Activated T-cell treated with anti-CD3 and anti-CD28 coated beads, Interleukin-2, amount 50 U/mL, for 72 hours (primary cell): ENCODE measurements at places on chromosomes 3 and 15. TPM values are rescaled to one million over a fixed set of nuclear protein-coding genes. Genes with fewer than 3 reads are reported as not detected.

Gene OSTN
- not detected for total RNA-seq

Gene EPHB1
- total RNA-seq: 1.3 TPM

GRCh38 chr3:151219056-151219455 is 16.0 kb upstream of the GPR171 start:
- H3K4me1 ChIP-seq: peaks cover 34% of the 10 kb centered on the region
- no peak for DNase-seq
- H3K27me3 ChIP-seq: no peaks in the 10 kb centered on the region
- no peak overlapping the region for H3K4me3 ChIP-seq
- peaks cover 29% of the 10 kb centered on the region for H3K36me3 ChIP-seq

DNA sequence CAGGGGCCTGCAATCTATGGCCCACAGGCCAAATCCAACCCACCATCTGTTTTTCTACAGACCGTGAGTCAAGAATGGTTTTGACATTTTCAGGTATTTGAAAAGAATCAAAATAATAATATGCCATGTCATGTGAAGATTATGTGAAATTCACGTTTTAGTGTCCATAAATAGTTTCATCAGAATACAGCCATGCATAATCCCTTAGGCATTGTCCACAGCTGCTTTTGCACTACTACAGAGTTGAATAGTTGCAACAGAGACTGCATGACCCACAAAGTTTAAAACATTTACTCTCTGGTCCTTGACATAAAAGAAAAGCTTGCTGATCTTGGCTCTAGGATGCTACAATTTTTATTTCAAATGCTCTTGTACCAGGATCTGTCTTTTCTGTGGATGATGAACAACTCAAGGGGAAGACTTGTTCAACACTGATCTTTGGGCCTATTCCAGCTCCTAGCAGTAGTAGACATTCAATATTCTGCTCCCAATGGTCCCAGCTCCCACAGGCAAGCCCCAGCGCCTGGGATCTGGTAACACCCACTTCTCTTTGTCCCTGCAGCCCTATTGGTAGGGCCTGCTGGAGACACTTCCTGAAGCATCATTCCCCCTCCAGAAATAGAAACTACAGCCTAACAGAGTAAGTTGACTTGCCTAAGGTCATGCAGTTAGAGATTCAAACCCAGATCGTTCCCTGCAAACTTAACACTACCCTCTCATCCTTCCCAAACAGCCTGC is 76.9 kb downstream of the MRPL46 start:
- no peak for DNase-seq
- H3K27me3 ChIP-seq: peaks cover 28% of the 10 kb centered on the region
- H3K27ac ChIP-seq: no peak overlapping the region
- peaks cover 30% of the 10 kb centered on the region for H3K4me1 ChIP-seq
- H3K36me3 ChIP-seq: no peaks in the 10 kb centered on the region

DNA sequence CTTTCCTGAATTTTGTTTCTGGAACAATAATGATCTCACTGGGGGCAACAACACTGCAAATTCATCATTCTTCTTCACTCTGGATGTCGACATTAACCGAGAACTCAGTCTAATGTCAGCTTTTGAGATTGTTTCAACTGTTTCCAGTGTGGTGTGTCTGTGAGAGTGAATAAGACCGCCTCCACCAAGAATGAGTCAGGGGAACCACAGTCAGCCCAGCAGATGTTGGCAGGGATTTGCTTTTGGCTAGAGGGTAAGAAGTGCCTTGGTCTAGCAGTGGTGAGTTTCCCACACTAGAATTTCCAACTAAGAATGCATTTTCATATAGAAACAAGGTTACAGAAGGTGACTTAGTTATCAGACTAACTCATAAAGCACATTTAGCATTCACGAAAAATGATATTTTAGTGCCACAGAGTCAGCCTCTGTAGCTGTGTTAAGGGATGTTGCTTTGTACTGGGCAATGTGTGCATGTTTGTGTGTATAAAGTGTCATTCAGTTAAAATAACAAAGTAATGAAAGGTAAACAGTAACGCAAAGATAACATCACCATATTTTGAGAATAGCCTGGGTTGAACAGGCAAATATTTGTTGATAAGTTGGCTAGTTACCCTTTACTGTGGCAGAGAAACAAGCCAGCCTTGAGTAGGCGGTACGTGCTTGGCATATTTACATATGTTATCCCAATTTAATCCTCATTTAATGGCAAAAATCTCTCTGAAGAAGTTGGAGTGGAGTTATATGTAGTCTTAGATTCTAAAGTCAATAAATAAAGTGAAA is 33.8 kb downstream of the DRD3 start:
- H3K4me1 ChIP-seq: peaks cover 12% of the 10 kb centered on the region
- no peak overlapping the region for H3K4me3 ChIP-seq
- H3K27ac ChIP-seq: no peak overlapping the region
